ENCODE measurements at places on chromosomes 1 and 21. TPM values are rescaled to one million over a fixed set of nuclear protein-coding genes. Genes with fewer than 3 reads are reported as not detected.

PRRX1 gene
- total RNA-seq, result not detected

CELA3A gene
- not detected for total RNA-seq

C8B gene
- not detected for total RNA-seq

TSPEAR gene
- not detected for total RNA-seq

SH3BGR gene
- 1.7 TPM for total RNA-seq

AADACL4 gene
- total RNA-seq, result not detected

IFNAR1 gene
- 55.7 TPM for total RNA-seq

ARHGEF16 gene
- total RNA-seq, result not detected

TMCO4 gene
- total RNA-seq, result 31.3 TPM

FBXO2 gene
- total RNA-seq, result 10.7 TPM

OR2T2 gene
- total RNA-seq, result 3.9 TPM

PCNT gene
- total RNA-seq, result 47.6 TPM

TENT5C gene
- total RNA-seq, result 112 TPM

OR14K1 gene
- not detected for total RNA-seq

ITLN2 gene
- total RNA-seq, result not detected

CYP4A11 gene
- not detected for total RNA-seq

ACTL8 gene
- total RNA-seq, result not detected

PADI2 gene
- total RNA-seq, result 14.2 TPM

ZNF683 gene
- total RNA-seq, result not detected

ORC1 gene
- 1.3 TPM for total RNA-seq

NUDT4B gene
- total RNA-seq, result 2.4 TPM

RSRP1 gene
- 482 TPM for total RNA-seq

OR2L2 gene
- 0.52 TPM for total RNA-seq

LMOD1 gene
- total RNA-seq, result not detected

MORC3 gene
- 113 TPM for total RNA-seq

ATP5PB gene
- 113 TPM for total RNA-seq
